ENCODE measurements at places on chromosomes 13 and 19. TPM values are rescaled to one million over a fixed set of nuclear protein-coding genes. Genes with fewer than 3 reads are reported as not detected.

The LACC1 gene
- total RNA-seq: 3.1 TPM

The CDC34 gene
- 67.9 TPM for total RNA-seq

The FUT1 gene
- total RNA-seq: 0.13 TPM

The CLEC4G gene
- total RNA-seq: not detected

The PRKCG gene
- 3.6 TPM for total RNA-seq

The ZNF627 gene
- total RNA-seq: 3.4 TPM

The NLRP9 gene
- total RNA-seq: not detected

The FAM216B gene
- not detected for total RNA-seq

The SLC25A15 gene
- 22.5 TPM for total RNA-seq

The FXYD1 gene
- 0.33 TPM for total RNA-seq

The ZNF799 gene
- 2.0 TPM for total RNA-seq

The TFDP1 gene
- total RNA-seq: 103 TPM

The DLL3 gene
- 10.4 TPM for total RNA-seq

The PDCD5 gene
- total RNA-seq: 435 TPM

The RGS9BP gene
- total RNA-seq: 0.44 TPM

The KL gene
- 0.05 TPM for total RNA-seq
